NCI-H774 (cell line): ENCODE measurements at places on chromosomes 11 and 22.

- DNase-seq = peak; percentile 83
These were observed at the start of gene TENM4 for GRCh38 chr11:79440571-79441460. Gene TENM4 (minus strand): TSS chr11:79441030. CDS start chr11:79069944, 371,086 bp downstream.

DNA sequence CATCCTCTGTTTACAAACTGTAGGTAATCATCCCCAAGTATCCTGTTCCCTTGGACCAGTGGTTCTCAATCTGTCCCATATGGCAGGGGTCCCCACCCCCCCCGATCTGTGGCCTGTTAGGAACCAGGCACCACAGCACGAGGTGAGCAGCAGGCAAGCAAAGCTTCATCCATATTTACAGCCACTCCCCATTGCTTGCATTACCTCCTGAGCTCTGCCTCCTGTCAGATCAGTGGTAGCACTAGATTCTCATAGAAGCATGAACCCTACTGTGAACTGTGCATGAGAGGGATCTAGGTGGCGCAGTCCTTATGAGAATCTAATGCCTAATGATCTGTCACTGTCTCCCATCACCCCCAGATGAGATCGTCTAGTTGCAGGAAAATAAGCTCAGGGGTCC, 33.4 kb upstream of the EIF3M start:
- DNase-seq = no peak

GRCh38 chr11:10898003-10898762, 40.3 kb upstream of the ZBED5 start:
- DNase-seq = no peak

DNA sequence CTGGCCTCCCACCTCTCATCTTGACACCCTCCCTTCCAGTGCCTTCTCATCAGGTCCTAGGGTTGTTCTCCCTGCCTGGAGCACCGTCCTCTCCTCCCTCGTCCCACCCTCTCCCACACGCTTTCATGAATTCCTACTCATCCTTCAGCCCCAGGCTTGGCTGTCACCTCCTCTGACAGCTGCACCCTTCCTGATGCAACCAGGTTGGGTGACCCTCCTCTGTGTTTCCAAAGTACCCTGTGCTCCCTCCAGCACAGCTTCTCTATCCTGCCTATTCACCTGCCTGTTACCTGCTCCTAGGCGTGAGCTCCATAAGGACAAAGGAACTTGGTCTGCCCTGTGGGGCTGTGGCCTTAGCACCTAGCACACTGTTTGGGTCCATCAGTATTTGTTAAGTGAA, 58.4 kb downstream of the SGSM3 start:
- no peak for DNase-seq

DNA sequence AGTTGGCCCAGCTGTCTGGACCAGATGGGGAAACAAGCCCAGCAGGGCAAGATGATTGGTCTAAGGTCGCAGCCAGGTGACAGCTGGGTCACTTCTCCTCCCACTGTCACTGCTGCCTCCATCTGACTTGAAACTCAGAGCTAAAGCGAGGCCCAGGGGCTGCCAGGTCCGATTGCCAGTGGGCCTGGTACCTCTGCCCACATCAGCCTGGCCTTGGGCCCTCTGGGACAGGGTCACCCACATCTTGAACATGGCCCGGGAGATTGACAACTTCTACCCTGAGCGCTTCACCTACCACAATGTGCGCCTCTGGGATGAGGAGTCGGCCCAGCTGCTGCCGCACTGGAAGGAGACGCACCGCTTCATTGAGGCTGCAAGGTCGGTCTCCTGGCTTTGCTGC, 5.8 kb downstream of the SSH3 start:
- DNase-seq = no peak

DNA sequence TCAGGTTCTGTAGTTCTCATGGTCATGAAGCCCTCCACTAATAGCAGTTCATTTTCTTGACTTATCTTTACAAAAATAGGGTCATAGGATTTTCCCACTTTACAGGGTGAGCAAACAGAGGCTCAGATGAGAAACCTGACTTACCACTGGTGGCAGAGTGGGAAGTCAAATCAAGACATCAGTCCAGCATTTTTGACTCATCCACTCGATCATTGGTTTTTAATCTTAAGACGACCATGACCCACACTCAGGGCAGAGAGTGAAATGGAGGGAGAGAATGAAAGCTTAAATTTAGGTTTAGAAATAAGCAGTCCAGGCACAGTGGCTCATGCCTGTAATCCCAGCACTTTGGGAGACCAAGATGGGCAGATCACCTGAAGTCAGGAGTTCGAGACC, 42.1 kb downstream of the RTL6 start:
- no peak for DNase-seq

DNA sequence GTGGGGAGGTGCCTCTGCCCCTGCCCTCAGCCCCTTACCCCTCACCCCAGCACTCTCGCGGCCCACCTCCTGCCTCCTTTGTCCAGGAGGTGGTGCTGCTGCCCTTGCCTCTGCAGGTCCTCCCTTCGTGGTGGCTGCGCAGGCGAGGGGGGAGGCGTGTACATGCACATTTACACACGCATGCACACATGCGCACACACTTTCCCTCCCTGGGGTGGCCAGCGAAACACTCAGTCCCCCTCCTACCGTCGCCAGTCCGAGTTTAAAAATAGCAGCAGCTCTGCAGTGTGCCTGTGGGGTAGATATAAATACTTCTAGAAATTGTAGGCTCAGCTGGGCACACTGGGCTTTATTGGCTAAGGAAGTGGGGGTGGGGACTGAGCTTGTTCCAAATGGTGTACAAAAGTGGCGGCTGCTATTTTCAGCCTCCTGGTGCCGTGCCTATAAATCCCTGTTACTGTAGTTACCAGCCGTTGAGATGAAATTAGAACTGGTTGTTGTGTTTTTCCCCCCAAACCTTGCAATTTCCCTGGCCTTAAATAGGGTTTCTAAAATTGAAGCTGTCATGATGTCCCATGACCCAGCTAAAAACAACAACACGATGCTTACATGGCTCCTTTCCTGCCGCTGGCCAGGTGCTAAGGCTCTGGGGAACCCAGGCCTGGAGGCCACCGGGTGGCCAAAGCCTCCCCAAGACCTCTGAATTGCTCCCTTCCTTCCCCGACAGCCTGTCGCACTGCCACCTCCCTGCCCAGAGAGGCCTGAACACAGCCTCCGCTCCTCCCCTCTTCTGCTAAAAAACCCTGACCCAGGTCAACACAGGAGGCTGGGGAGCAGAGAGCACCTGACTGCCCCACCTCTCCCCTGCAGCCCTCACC, 12.4 kb downstream of the PICK1 start:
- DNase-seq = no peak

DNA sequence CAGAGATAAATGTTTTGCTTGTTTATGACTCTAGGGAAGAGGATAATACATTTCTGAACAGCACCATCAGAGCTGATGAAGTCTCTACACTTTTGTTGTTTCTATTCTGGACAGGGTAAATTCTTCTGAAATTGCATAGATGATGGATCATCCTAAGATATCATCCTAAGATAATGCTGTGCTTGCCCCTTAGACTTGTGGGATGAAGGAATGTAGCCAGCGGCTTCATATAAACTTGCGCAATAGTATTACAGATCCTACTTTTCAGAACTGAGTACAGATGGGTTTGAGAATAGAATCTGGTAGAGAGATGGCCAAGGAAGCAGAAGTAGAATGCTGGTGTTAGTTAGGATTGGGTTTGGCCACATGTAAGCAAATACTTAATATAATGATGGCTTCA, 61.0 kb downstream of the NCAM1 start:
- no peak for DNase-seq

DNA sequence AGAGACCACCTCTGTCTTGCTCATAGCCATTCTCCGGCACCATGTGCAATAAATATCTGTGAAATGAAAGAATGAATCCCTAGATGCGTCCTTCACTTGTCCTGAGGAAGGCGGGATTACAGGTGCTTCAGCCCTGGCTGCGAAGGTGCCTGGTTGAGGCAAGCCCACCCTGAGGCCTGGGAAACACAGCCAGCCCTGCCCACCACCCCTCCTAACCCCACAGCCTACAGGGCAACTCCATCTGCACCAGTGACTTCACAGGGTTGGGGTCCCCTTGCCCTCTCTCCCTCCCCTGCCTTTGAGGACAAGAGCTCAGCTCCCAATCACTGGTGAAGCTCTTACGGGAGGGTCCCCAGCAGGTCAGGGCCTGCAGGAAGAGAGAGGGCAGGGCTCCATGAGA, 17.5 kb upstream of the SCGB1A1 start:
- DNase-seq = no peak

DNA sequence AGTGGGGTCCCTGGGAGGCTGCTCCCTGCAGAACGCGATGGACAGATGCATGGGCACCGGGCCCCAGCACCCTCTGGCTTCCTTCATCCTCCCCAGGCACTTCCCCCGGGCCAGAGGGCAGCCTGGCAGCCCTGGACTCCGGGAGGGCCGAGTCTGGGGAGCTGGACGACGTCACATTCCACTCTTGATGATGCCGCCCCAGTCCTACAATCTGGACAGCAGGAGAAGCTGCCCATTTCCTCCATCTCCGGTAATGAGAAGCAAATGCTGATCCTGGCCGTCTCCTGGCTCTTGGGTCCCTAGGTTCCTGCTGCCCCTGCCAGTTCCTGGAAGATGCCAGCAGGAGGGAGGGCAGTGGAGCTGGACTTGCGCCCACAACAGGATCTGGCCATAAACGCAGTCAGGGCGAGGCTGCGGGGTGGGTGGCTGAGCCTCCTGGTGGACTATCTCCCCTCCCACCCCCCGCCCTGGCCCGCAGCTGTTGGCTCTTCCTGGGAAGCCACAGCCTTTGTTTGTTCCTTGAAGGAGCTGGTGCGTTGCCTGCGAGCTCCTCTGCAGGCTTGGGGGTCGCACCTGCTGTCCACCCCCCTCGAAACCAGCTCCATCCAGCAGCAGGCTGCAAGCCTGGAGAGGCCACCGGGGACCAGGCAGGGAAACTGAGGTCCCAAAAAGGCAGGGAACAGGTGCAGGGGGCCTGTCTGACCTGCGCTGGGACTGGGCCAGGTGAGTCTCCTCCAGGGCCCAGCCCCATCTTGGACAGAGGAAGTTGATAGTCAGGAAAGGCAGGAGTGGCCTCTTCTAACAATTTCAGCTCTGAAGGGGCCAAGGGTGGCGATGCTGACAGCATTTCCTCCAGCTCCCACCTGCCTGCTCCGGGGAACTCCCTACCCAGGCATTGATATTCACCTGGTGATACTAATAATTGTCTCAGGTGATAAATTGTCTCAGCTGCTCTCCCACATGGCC, 17.9 kb upstream of the MUC6 start:
- no peak for DNase-seq

GRCh38 chr11:115496892-115497291, 7.3 kb downstream of the CADM1 start:
- DNase-seq = no peak

GRCh38 chr11:119684361-119685110, 44.5 kb downstream of the NECTIN1 start:
- DNase-seq = no peak

GRCh38 chr22:39490135-39490798, 11.8 kb upstream of the MIEF1 start:
- DNase-seq = peak; percentile 48

GRCh38 chr11:69295995-69296889, 2.3 kb downstream of the MYEOV start:
- DNase-seq = no peak

- no peak for DNase-seq
These were observed 12.5 kb downstream of the APLNR start for GRCh38 chr11:57224537-57224936.

GRCh38 chr22:24996420-24996952, 44.0 kb downstream of the KIAA1671 start:
- no peak for DNase-seq

- DNase-seq = no peak
These were observed 18.0 kb upstream of the CHST1 start for GRCh38 chr11:45683271-45684058.

DNA sequence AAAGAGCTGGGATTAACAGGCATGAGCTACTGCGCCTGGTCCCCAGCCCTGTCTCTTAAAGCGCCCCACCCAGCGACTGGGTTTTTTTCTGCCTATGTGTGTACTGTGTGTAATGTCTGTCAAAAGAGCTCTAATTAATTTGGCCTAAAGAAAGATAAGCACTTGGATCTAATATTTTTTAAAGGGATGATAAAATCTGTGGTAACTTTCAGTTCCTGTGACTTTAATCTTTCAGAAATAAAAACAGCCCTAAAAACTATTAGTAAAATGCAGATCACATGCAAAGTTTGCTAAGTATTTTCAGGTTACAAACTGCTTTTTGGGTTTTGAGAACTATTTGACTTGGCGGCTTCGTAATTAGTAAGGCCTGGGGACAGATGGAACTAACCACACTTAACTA, 1358.7 kb downstream of the LRRC4C start:
- DNase-seq = no peak

- no peak for DNase-seq
These were observed 8.2 kb upstream of the PRR5 start for GRCh38 chr22:44693756-44694155.

GRCh38 chr22:47080100-47080499, 317.6 kb downstream of the TBC1D22A start:
- no peak for DNase-seq

DNA sequence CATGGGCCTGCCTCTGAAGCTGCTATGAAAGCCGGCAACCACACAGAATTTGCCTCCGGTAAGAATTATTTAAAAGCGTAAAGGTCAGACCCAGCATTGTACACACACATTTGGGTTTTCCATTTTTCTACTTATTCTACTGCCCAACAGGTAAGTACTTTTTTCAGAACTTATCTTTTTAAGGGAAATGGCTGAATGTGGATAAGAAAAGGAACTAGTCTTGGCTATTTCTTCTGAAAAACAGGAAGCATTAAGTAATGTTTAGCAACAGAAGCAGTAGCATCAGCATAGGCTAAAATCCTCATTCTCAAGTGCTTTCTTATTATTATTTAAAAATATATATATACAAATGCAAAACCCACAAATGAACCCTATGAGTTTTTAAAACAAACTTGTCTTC, 103.1 kb downstream of the MPPED2 start:
- no peak for DNase-seq

DNA sequence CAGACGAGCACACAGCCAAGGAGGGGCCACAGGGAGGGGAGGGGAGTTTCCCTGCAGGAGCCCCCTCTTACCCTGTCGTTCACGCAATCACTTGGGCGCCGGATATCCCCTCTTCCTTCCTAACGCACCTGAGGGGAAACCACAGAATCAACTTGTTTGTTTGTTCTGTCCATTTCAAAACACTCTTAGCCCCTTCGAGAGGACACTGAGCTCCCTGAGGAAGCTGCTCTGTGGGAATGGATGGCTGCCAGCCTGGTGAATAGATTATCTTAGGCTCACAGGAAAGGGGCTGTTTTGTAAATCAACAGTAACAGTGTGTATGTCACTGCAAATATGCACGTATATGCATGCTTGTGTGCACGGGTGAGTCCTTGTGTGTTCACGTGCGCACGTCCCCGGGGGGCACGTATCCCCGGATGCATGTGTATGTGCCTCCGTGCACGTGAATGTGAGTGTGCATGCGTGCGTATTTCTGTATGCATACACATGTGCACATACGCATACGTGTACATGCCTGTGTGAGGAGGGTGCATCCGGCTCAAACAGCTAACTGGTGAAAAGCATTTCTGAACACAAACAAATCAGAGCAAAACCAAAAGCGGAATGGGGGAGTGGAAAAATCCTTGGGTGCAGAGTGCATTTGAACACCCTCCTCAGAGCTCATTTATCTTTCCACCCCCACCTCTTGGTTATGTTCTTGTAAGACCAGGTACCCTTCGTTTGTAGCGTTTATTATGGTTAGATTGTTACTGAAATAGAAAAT, 7.2 kb downstream of the ARSA start:
- no peak for DNase-seq

- no peak for DNase-seq
These were observed 1.9 kb upstream of the ARAP1 start for GRCh38 chr11:72754149-72754543.

- DNase-seq = no peak
These were observed 312.6 kb downstream of the C11orf87 start for GRCh38 chr11:109734566-109734965.

GRCh38 chr22:39574779-39575551, 4.4 kb downstream of the CACNA1I start:
- no peak for DNase-seq
